ENCODE measurements at places on chromosomes 6 and 20.

GRCh38 chr6:93678841-93679454 is 259.6 kb upstream of the EPHA7 start:
- no peak for DNase-seq

- no peak for DNase-seq
These were observed 812 bp downstream of the SLC9A8 start for GRCh38 chr20:49813305-49813974.

GRCh38 chr6:72720464-72720863 is 98.6 kb downstream of the KCNQ5 start:
- DNase-seq, result no peak

DNA sequence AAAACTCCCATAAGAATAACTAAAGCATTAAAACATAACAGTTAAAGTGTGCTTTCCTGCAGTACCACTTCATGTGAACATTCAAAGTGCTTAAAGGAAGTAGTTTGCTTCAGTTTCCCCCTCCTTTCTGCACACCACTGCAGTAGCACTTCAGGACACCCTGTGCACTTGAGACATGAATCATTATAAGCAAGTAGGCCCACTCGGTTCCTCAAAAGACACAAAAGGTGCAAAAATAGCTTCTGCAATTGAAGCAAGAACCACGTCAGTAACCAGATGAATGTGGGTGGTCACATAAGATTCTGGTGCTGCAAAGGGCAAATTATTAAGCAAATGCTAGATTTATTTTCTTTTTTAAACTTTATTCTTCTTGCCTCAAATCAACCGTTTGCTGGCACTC is 160.6 kb downstream of the HIVEP2 start:
- DNase-seq, result no peak

GRCh38 chr6:142857796-142858555 is 87.0 kb downstream of the HIVEP2 start:
- DNase-seq, result no peak

- no peak for DNase-seq
These were observed 41.5 kb downstream of the BEND6 start for GRCh38 chr6:56996401-56996800.

- DNase-seq, result no peak
These were observed 5.0 kb downstream of the FGD2 start for GRCh38 chr6:37010402-37010892.

GRCh38 chr6:151709329-151709728 is 98.2 kb upstream of the ESR1 start:
- DNase-seq, result no peak

- no peak for DNase-seq
These were observed 24.0 kb upstream of the DDO start for GRCh38 chr6:110439356-110439755.

DNA sequence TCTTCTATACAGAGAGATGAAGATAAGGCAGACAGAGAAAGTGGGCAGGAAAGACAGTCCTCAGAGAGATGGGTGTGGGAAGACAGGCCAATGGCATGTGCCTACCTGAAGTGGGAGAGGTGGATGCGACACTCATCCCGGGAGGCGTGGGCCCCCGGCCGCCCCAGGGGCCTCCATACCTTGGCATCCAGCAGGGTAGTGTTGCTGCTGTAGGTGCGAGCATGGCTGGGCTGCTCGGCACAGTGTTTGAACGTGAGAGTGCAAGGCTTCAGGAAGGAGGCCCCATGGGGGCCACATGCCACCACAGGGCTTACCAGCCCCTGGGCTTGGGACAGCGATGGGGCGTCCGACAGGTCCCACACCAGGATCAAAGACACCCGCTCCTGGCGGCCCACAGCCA is 5.2 kb downstream of the UNC5CL start:
- DNase-seq, result no peak

DNA sequence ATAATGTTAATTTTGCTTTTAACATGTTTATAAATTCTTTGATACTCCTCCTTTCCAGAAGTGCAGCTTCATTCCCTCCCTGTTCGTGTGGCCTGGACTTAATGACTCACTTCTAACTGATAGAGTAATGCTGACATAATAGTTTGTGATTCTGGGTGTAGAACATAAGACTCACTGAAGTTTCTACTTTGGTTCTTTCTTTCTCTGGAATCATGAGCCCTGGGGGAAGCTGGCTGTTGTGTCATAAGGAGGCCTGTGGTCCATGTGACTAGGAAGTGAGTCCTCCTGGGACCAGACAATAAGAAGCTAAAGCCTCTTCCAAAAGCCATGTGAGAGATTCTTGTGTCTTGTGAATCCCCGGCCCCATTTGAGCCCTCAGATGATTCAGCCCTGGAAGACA is 30.5 kb upstream of the HLA-G start:
- DNase-seq, result no peak
